ENCODE measurements at places on chromosomes 13 and 19. TPM values are rescaled to one million over a fixed set of nuclear protein-coding genes. Genes with fewer than 3 reads are reported as not detected.

Gene OR4F17
- not detected for total RNA-seq

Gene MEDAG
- total RNA-seq, result not detected

- no peak overlapping the region for H3K4me3 ChIP-seq
- peaks cover 8% of the 10 kb centered on the region for H3K27me3 ChIP-seq
- no peaks in the 10 kb centered on the region for H3K4me1 ChIP-seq
- H3K27ac ChIP-seq, result no peak overlapping the region
- no peaks in the 10 kb centered on the region for H3K36me3 ChIP-seq
Observed at GRCh38 chr13:113140677-113141600, 17.5 kb upstream of the PROZ start.

GRCh38 chr19:46861691-46862502 is 1.1 kb downstream of the ARHGAP35 start:
- H3K36me3 ChIP-seq, result peaks cover 2% of the 10 kb centered on the region
- no peak for DNase-seq
- peaks cover 15% of the 10 kb centered on the region for H3K4me1 ChIP-seq
- H3K4me3 ChIP-seq, result no peak overlapping the region
- no peak overlapping the region for H3K27ac ChIP-seq
- H3K27me3 ChIP-seq, result no peaks in the 10 kb centered on the region

GRCh38 chr13:36445891-36446351 is 13.6 kb downstream of the CCNA1 start:
- no peaks in the 10 kb centered on the region for H3K36me3 ChIP-seq
- H3K27ac ChIP-seq, result no peak overlapping the region

- H3K36me3 ChIP-seq, result no peaks in the 10 kb centered on the region
- no peaks in the 10 kb centered on the region for H3K27me3 ChIP-seq
- H3K4me3 ChIP-seq, result no peak overlapping the region
- DNase-seq, result no peak
Observed at GRCh38 chr19:46887240-46887782, 26.5 kb downstream of the ARHGAP35 start.

DNA sequence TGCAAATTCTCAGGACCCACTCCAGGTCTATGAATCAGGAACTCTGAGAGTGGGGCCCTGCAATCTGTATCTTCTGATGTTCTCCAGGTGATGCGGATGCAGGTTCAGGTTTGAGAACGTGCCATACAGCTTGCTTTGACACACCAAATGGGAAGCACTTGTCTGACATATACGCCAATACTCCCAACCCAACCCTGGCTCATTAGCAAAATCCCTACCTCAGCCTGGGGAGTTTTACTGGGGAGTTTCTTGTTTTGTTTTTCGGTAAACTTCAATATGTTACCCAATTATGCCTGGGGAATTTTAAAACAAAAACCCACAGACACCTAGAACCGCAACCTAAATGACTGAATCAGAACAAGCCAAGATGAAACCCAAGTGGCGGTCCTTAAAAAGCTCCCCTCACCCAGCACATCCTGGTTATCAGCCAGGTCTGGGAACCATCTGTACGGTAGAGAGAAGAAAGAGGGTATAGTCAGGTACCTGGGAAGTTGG is 41.2 kb downstream of the ABCC4 start:
- peaks cover 16% of the 10 kb centered on the region for H3K36me3 ChIP-seq
- H3K4me1 ChIP-seq, result peaks cover 13% of the 10 kb centered on the region
- no peaks in the 10 kb centered on the region for H3K27me3 ChIP-seq
- no peak for DNase-seq
- H3K4me3 ChIP-seq, result no peak overlapping the region

GRCh38 chr19:1259876-1260748 is 9.0 kb upstream of the CIRBP start:
- peak overlapping the region; percentile 71 for H3K27ac ChIP-seq
- peak overlapping the region; percentile 86 for H3K4me3 ChIP-seq
- H3K4me1 ChIP-seq, result peaks cover 62% of the 10 kb centered on the region
- DNase-seq, result no peak

All from neural crest cell (in vitro differentiated cells).